ENCODE measurements at places on chromosomes 1 and 21. TPM values are rescaled to one million over a fixed set of nuclear protein-coding genes. Genes with fewer than 3 reads are reported as not detected.

Gene TCEA3
- 15.3 TPM for total RNA-seq

Gene TNFRSF8
- 18.6 TPM for total RNA-seq

Gene CBR3
- 13.7 TPM for total RNA-seq

Gene SLFNL1
- total RNA-seq, result 0.10 TPM

Gene TCHHL1
- not detected for total RNA-seq

Gene STK40
- 40.6 TPM for total RNA-seq

GRCh38 chr1:29299446-29299845, 63.1 kb downstream of the PTPRU start:
- H3K4me1 ChIP-seq, result no peaks in the 10 kb centered on the region
- no peak for DNase-seq
- H3K27ac ChIP-seq, result no peak overlapping the region
- H3K4me3 ChIP-seq, result no peak overlapping the region
- no peaks in the 10 kb centered on the region for H3K36me3 ChIP-seq

GRCh38 chr1:151616505-151616849, 4.6 kb downstream of the SNX27 start:
- no peak for DNase-seq
- no peaks in the 10 kb centered on the region for H3K27me3 ChIP-seq
- H3K27ac ChIP-seq, result peak overlapping the region; percentile 58

DNA sequence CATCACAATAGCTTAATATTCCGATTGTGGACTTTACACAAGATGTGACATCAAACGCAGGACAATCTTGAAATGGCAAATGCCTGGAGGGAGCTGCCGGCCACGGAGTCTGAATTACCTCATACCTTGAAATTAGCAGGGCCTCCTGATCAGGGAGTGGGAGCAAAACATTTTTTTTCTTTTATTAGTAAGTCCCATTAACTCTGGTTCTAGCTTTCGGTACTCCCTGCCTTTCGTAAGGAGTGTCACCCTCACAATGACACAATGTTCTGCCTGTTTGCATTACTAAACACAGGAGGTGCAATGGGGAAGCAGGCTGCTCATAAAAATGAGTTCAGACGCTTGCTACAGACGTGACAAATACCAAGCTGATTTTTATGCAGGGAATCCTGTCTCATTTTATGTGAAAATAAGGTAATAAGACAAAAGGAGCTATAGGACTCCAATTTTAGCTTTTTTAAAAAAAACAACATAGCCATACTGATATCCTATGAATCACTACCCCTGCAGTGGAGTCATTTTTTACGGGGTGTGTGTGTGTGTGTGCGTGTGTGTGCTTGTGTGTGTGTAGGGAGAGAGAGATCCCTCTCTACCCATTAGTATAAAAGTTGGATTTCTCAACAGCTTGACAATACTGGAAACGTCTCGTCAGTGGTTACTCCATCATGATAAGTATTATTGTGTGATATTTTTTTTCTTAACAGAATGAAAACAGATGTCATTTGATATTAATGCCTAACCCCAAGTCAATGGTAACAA, 205.1 kb upstream of the RUNX1 start:
- no peak overlapping the region for H3K27ac ChIP-seq
- H3K4me3 ChIP-seq, result no peak overlapping the region
- H3K36me3 ChIP-seq, result peaks cover 3% of the 10 kb centered on the region
- no peak for DNase-seq
- no peaks in the 10 kb centered on the region for H3K27me3 ChIP-seq

- H3K27me3 ChIP-seq, result peaks cover under 1% of the 10 kb centered on the region
- no peak overlapping the region for H3K27ac ChIP-seq
- no peak for DNase-seq
- H3K36me3 ChIP-seq, result no peaks in the 10 kb centered on the region
Observed at GRCh38 chr1:43538143-43538487, 7.4 kb downstream of the PTPRF start.

DNA sequence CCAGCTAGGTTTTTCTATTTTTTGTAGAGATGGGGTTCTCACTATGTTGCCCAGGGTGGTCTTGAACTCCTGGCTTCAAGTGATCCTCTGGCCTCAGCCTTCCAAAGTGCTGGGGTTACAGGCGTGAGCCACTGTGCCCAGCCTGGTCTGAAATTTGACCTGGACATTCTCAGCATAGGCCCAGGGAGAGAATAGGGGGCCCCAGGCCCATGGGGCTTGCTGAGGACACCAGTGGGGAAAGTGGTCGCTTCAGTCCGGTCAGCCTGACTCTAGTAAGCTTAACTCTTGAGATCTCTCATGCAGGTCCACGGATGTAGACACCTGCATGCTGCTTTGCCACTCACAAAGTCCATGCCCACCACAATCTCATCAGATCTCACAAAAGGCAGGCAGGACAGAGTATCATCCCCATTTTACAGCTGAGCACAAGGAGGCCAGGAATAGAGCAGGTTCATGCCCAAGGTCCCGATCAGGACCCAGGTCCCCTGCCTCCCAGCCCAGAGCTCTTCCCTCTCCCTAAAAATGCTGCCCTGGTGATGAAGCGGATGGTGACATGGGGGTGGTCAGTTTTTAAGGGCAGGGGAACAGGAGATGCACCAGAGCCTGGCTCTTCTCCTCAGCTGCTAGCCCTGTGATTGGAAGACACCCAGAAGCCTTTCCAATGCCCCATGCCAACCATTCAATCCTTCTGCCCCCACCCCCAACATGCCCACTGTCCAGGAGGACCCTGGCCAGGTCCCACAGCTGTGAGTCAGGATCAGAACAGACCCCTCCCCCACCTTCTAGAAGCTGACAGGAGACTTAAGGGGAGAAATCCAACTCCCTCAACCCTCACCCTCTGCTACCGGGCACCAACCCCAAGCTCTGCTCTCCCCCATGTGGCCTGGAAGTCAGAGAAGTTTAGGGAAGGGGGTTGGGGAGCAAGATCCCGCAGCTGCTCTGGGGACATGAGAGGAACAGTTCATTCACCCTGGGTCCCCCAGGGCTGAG, 1.8 kb downstream of the FHL3 start:
- H3K27me3 ChIP-seq, result no peaks in the 10 kb centered on the region
- H3K4me1 ChIP-seq, result peaks cover 36% of the 10 kb centered on the region
- no peak overlapping the region for H3K27ac ChIP-seq
- DNase-seq, result no peak
- peaks cover 5% of the 10 kb centered on the region for H3K36me3 ChIP-seq
- H3K4me3 ChIP-seq, result peak overlapping the region; percentile 86

DNA sequence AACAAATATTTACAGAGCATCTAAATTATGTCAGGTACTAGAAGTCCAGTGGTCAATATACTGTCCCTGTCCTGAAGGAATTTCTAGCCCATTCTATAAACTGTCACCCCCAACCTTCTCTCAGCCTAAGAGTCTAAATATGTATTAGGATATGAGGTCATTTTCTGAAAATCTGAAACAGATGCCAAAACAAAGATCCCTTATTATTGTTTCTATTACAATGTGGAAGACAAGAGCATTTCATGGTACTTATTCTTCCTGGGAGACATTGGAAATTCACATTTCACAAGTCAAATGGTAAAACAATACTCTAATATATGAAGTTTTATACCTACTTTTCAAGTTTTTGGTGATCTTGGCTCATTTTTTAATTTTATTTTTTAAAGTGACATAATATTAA, 2.6 kb downstream of the CLCA1 start:
- no peak overlapping the region for H3K4me3 ChIP-seq
- H3K36me3 ChIP-seq, result no peaks in the 10 kb centered on the region
- H3K27me3 ChIP-seq, result peaks cover 1% of the 10 kb centered on the region
- no peak for DNase-seq
- H3K4me1 ChIP-seq, result no peaks in the 10 kb centered on the region

DNA sequence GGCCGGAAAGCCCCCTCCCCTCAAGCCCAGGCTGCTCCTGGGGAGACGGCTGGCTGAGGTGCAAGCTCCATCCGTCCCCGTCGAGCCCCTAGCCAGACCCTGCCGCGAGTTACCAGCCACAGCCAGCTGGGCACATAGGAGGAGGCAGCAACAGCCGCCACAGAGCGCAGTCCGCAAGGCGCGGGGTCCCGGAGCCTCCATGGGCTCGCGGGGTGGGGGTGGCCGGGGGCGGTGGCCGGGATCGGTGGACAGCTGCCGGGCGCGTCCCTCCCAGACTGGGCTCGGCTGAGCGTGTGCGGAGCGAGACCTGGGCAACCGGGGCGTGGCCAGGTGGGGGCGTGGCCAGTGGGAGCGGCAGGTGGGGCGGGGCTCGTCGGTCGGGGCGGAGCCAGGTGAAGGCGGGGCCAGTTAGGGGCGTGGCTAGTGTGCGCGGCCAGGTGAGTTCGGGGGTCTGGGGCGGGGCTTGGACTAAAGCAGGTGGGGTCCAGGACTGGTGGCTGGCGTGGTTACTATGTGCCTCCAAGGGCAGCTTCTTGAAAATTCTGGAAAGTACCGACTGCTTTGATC, at the start of gene CD164L2:
Gene CD164L2 (minus strand): TSS at position 295 of the 567 bp plus-strand sequence. CDS start 94 bp downstream, at position 201.
- H3K36me3 ChIP-seq, result no peaks in the 10 kb centered on the region
- H3K4me1 ChIP-seq, result peaks cover 2% of the 10 kb centered on the region
- H3K4me3 ChIP-seq, result no peak within 1 kb of the TSS
- H3K27me3 ChIP-seq, result no peaks in the 10 kb centered on the region
- peak; percentile 49 for DNase-seq

- no peaks in the 10 kb centered on the region for H3K4me1 ChIP-seq
- no peak for DNase-seq
- H3K27ac ChIP-seq, result no peak overlapping the region
- no peak overlapping the region for H3K4me3 ChIP-seq
- peaks cover 3% of the 10 kb centered on the region for H3K27me3 ChIP-seq
Observed at GRCh38 chr1:220956501-220957232, 77.4 kb downstream of the HLX start.

- peak; percentile 35 for DNase-seq
- H3K36me3 ChIP-seq, result no peaks in the 10 kb centered on the region
- H3K4me1 ChIP-seq, result peaks cover 59% of the 10 kb centered on the region
Observed at GRCh38 chr1:212256369-212256768, 28.8 kb upstream of the PPP2R5A start.

DNA sequence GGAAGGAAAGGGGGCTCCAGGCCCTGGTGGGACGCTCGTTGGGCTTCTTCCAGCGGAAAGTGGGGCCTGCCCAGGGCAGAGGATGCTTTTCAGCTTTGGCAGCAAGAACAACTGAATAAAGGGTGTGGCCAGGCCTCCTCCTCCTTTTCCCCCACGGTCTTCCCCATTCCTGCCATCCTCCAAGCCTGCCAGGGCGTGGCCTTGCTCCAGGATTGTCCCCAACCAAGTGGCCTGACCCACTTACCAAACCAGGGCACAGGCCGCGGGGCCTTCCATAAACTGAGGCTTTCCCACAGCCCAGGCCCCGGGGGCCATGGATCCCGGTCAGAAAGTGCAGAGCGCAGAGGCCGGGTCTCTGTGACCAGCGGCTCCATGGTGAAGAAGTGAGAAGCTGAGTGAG, 33.6 kb downstream of the CASZ1 start:
- no peaks in the 10 kb centered on the region for H3K4me1 ChIP-seq
- no peak overlapping the region for H3K27ac ChIP-seq
- no peaks in the 10 kb centered on the region for H3K36me3 ChIP-seq
- no peak overlapping the region for H3K4me3 ChIP-seq

DNA sequence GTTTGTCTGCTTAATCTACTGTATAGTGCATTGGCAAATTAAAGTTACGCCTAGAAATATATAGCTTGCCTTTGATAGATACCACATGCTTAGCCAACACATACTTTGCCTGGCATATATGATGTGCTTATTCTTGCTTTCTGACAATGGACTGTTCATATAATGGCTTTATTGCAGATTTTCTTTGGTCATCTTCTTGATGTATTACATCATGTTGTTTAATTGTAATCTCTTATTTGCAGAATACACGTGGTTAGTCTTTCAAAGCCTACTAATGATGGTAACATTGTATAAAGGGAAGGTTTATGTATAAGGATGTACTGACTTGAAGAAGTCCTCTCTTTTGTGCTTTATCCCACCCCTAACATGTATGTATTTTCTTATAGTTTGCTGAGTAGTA, 201.5 kb downstream of the PDE4B start:
- H3K36me3 ChIP-seq, result no peaks in the 10 kb centered on the region
- H3K27me3 ChIP-seq, result peaks cover 3% of the 10 kb centered on the region
- no peak for DNase-seq
- no peak overlapping the region for H3K4me3 ChIP-seq
- H3K4me1 ChIP-seq, result no peaks in the 10 kb centered on the region

Measured in activated naive CD4-positive, alpha-beta T cell treated with anti-CD3 and anti-CD28 coated beads for 36 hours (primary cell).